ENCODE measurements at places on chromosomes 3 and 15. TPM values are rescaled to one million over a fixed set of nuclear protein-coding genes. Genes with fewer than 3 reads are reported as not detected.

Gene STRA6
- total RNA-seq: 0.72 TPM

Gene KNG1
- not detected for total RNA-seq

Gene CCK
- not detected for total RNA-seq

Gene SCAANT1
- total RNA-seq: not detected

Gene FANCD2OS
- total RNA-seq: not detected

Gene SAMMSON
- not detected for total RNA-seq

Gene CFAP44
- 3.1 TPM for total RNA-seq

Gene EIF4E3
- total RNA-seq: 30.4 TPM

Gene MAPKBP1
- 17.2 TPM for total RNA-seq

Gene SEMA7A
- 62.4 TPM for total RNA-seq

Gene CCR9
- 0.20 TPM for total RNA-seq

Gene TRIM59
- total RNA-seq: 27.8 TPM

Gene PPIB
- total RNA-seq: 223 TPM

Gene LIPH
- total RNA-seq: not detected

Gene IQCF6
- not detected for total RNA-seq

Gene RGMA
- total RNA-seq: not detected

Gene EBLN2
- total RNA-seq: 5.0 TPM

Gene RARB
- not detected for total RNA-seq

Gene SMAD6
- total RNA-seq: 0.41 TPM

Gene SMCO1
- not detected for total RNA-seq

Gene CNTN4
- total RNA-seq: not detected

Gene GRM2
- 0.22 TPM for total RNA-seq

Gene CLDN1
- 0.77 TPM for total RNA-seq

Gene SCN11A
- not detected for total RNA-seq

Gene FBXO40
- total RNA-seq: not detected

Gene MYD88
- 31.8 TPM for total RNA-seq

Gene GMNC
- total RNA-seq: not detected

Gene SEMA5B
- not detected for total RNA-seq

Gene HYAL1
- not detected for total RNA-seq

Gene THPO
- total RNA-seq: not detected

Gene RBPMS2
- not detected for total RNA-seq

Gene TRH
- total RNA-seq: not detected

Gene CFAP20DC
- 1.5 TPM for total RNA-seq

Gene MAGEL2
- total RNA-seq: not detected

Gene ADCY5
- total RNA-seq: not detected

Gene FES
- 4.1 TPM for total RNA-seq

Gene RNF7
- total RNA-seq: 56.1 TPM

Gene ZPLD1
- not detected for total RNA-seq

Gene CYP11A1
- total RNA-seq: 0.29 TPM

Gene ZKSCAN7
- 4.7 TPM for total RNA-seq

Gene GOLGA8B
- total RNA-seq: 86.9 TPM

Gene SPATA12
- not detected for total RNA-seq

Gene AGTR1
- not detected for total RNA-seq

Gene GOLGA8T
- total RNA-seq: 0.18 TPM

Gene IQCF5
- not detected for total RNA-seq

Gene ADAMTS7
- 0.23 TPM for total RNA-seq

Gene OCA2
- not detected for total RNA-seq

Gene MYRIP
- total RNA-seq: not detected

Gene OIP5
- total RNA-seq: 13.5 TPM

Gene GPR62
- not detected for total RNA-seq

Gene DCLK3
- total RNA-seq: not detected

All from activated CD8-positive, alpha-beta T cell treated with anti-CD3 and anti-CD28 coated beads for 36 hours (primary cell).